NCI-H1092 treated with DMSO at 0.1 percent for 48 hours (cell line): ENCODE measurements at places on chromosomes 4 and X.
A peak's percentile ranks its signal among the peaks of the same experiment; 100 is the strongest.

- DNase-seq, result no peak
Measured at GRCh38 chr4:121408-122084, 2.8 kb upstream of the ZNF718 start.

- no peak for DNase-seq
Measured at GRCh38 chrX:94051926-94052325, 377.9 kb downstream of the FAM133A start.

- DNase-seq, result no peak
Measured at GRCh38 chr4:125663896-125664767, 349.4 kb downstream of the FAT4 start.

DNA sequence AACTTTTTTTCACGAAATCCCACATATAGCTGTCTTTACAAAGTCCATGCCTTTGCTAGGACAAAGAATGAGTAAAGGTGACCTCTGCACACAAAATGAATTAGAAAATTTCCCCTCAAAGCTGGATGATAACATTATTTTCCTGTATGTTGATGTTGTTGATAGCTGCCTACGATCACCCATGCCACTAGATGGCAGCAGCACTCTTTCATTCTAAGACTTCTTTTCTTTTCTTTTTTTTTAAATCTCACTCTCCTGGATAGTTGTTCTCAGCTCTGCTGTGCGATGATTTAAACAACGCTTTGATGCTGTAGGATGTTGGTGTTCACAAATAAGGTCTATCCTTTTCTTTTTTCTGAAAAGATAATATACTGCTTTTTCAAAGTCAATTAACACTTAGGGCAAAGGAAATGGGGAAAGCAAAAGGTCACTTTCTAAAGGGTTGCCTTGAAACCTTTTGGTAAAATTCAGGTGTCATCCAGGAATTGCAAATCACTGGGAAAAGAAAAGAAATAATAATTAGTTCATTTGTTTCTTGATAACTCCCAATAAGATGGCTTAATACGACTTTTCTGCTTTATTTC, 266.8 kb downstream of the C4orf33 start:
- DNase-seq, result peak; percentile 82

GRCh38 chrX:1162119-1162916, 50.1 kb downstream of the CRLF2 start:
- no peak for DNase-seq

DNA sequence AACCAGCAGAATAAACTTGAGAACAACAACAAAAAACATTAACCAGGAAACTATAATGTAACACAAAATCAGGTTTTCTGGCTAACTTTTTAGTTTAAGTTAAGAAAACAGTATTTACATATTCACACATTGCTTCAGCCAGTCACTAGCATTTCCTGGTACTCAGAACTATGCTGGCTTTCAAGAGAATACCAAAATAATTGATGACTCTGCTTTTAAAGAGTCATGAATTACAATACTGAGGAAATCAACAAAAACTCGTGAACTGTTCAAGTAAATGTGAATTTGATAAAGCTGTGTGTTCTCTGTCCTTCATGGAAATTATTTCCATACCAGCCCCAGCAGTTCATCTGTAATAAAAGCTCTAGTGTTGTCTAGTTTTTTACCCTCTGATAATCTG, 27.4 kb downstream of the PRSS12 start:
- no peak for DNase-seq
